Activated CD8-positive, alpha-beta T cell treated with anti-CD3 and anti-CD28 coated beads, Interleukin-2, amount 10 ng/mL, durations not matched to agents 7 days and 5 days (primary cell): ENCODE measurements at places on chromosomes 3 and 15.

- no peaks in the 10 kb centered on the region for H3K36me3 ChIP-seq
- no peak overlapping the region for H3K27ac ChIP-seq
- DNase-seq = no peak
These were observed 130.6 kb upstream of the IGSF10 start for GRCh38 chr3:151591441-151591840.

DNA sequence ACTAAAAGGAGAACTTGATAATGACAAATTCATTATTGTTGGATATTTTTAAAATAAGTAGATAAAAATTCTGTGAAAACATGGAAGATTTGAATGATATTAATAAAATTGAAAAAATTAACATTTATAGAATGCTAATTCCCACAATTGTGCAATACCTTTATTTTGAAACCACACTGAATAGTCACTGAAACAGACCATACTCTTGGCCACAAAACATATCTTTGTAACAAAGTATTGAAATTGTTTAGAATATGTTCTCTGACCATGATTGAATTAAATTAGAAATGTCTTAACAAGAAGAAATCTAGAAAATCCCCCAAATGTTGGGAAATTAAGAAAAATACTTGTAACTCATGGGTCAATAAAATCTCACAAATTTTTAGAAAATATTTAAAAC, 49.2 kb downstream of the ARHGAP11B start:
- DNase-seq = no peak
- peaks cover 52% of the 10 kb centered on the region for H3K36me3 ChIP-seq
- H3K27ac ChIP-seq = no peak overlapping the region
- no peak overlapping the region for H3K4me3 ChIP-seq

DNA sequence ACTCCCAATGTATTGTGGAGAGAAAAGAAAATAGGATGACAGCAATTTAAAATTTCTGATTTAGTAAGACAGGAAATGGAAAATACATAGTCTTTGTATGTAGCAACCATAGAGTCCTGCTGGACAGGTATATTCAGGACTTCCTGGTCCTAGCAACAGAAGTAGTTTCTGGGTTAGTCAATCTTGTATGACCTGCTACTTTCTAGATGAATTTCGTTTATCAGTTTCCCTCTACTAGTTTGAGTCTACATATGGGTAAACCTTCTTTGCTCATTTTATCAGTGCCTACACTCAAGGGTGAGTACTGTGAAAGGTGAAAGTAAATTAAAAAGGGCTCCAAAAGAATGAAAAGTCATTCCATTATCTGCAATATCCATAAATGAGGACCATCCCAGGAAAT, 309.8 kb downstream of the UNC13C start:
- H3K27me3 ChIP-seq = no peaks in the 10 kb centered on the region
- H3K27ac ChIP-seq = no peak overlapping the region
- no peaks in the 10 kb centered on the region for H3K36me3 ChIP-seq
- H3K4me3 ChIP-seq = no peak overlapping the region

GRCh38 chr3:184907681-184908649, 96.0 kb downstream of the VPS8 start:
- no peaks in the 10 kb centered on the region for H3K4me1 ChIP-seq
- DNase-seq = no peak
- no peak overlapping the region for H3K27ac ChIP-seq
- no peak overlapping the region for H3K4me3 ChIP-seq
- H3K27me3 ChIP-seq = no peaks in the 10 kb centered on the region

- no peak for DNase-seq
- no peaks in the 10 kb centered on the region for H3K27me3 ChIP-seq
- H3K36me3 ChIP-seq = no peaks in the 10 kb centered on the region
- H3K4me1 ChIP-seq = no peaks in the 10 kb centered on the region
- H3K4me3 ChIP-seq = no peak overlapping the region
These were observed 23.4 kb upstream of the SLC41A3 start for GRCh38 chr3:126107203-126107939.

DNA sequence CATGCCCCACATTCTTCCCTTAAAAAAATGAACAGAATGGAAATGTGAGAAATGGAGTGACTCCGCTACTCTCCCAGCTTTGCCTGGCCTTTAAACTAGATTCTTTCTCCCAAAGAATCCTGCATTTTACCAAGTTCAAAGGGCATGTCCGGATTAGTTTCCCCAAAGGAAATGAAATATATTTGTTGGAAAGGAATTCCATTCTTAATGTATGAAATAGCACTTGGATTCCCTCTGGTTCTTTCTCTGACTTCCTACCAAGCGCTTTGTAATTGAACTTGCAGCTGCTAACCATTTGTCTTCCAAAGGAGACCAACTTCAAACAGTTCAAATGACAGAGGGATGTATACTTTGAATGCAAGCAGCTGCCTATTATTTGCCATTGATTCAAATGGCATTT, 18.9 kb downstream of the MAP2K1 start:
- H3K27me3 ChIP-seq = no peaks in the 10 kb centered on the region
- no peak overlapping the region for H3K4me3 ChIP-seq
- peaks cover 95% of the 10 kb centered on the region for H3K4me1 ChIP-seq
- H3K36me3 ChIP-seq = peaks cover 58% of the 10 kb centered on the region
- no peak for DNase-seq

- H3K36me3 ChIP-seq = peaks cover 30% of the 10 kb centered on the region
- no peak for DNase-seq
- peaks cover 74% of the 10 kb centered on the region for H3K4me1 ChIP-seq
- H3K27ac ChIP-seq = peak overlapping the region; percentile 68
- no peaks in the 10 kb centered on the region for H3K27me3 ChIP-seq
- H3K4me3 ChIP-seq = no peak overlapping the region
These were observed 6.0 kb downstream of the MAPKBP1 start for GRCh38 chr15:41780266-41780665.

DNA sequence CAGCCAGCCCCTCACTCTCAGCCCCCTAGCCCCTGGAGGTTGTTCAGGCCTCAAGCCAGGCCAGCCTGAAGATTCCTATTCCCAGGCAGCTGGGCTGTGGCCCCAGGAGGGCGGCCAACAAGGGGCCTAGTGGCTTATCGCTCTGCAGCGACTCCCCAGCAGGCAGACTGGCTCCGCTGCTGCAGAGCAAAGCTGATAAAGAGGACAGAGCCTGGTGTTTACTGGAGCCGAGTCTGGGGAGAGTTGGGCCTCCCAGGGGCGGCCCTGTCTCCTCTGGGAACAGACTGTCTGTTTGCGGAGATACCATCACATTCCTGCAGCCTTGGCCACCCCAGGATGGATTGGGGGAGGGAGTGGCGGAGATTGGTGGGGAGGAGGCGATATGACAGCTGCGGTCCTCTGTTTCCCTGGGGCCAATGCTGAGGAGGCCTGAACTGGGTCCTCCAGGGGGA, 22.4 kb upstream of the SMAD6 start:
- peaks cover 2% of the 10 kb centered on the region for H3K36me3 ChIP-seq
- no peak overlapping the region for H3K4me3 ChIP-seq
- H3K27ac ChIP-seq = no peak overlapping the region
- peaks cover 10% of the 10 kb centered on the region for H3K4me1 ChIP-seq

DNA sequence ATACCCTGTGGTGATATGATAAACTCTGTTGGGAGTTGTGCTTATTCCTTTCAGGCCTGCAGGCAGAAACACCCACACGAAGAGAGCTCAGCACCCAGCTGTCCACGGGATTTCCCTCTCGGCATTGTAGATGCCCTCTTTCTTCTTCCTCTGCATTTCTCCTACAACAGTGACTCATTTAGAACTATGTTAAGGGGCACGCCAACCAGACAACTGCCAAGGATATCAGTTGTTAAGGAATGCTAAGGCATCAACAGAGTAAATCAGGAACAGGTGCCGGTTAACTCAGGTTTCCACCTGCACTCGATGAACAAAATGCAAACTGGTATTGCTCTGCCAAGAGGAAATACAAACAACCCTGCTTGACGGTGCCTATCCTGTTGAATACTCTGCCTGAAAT, 270.0 kb upstream of the PEX5L start:
- H3K27ac ChIP-seq = no peak overlapping the region
- no peak for DNase-seq
- H3K4me1 ChIP-seq = no peaks in the 10 kb centered on the region
- H3K36me3 ChIP-seq = no peaks in the 10 kb centered on the region
- no peaks in the 10 kb centered on the region for H3K27me3 ChIP-seq
- H3K4me3 ChIP-seq = no peak overlapping the region

GRCh38 chr3:66443118-66443803, 57.6 kb downstream of the LRIG1 start:
- no peaks in the 10 kb centered on the region for H3K27me3 ChIP-seq
- H3K4me3 ChIP-seq = no peak overlapping the region
- H3K27ac ChIP-seq = no peak overlapping the region

DNA sequence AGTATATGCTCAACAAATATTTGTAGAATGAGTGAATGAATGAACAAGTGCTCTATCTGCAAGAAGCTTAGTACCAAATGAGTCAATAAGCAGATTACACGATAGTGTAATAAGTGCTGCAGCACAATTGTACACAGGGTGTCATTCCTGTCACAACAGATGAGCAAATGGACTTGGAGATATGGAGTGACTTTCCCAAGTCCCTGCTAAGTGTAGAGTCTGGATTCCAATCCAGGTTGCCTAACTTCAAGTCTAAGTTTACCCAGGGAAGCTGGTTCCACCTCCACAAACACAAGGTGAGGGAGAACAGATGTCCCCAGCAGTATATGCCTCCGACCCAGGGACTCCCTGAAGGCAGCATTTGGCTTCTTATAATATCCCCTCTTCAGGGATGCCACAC, 77.7 kb upstream of the RAD18 start:
- no peak overlapping the region for H3K4me3 ChIP-seq
- no peaks in the 10 kb centered on the region for H3K36me3 ChIP-seq
- no peaks in the 10 kb centered on the region for H3K4me1 ChIP-seq
- H3K27me3 ChIP-seq = peaks cover 2% of the 10 kb centered on the region
- H3K27ac ChIP-seq = no peak overlapping the region

DNA sequence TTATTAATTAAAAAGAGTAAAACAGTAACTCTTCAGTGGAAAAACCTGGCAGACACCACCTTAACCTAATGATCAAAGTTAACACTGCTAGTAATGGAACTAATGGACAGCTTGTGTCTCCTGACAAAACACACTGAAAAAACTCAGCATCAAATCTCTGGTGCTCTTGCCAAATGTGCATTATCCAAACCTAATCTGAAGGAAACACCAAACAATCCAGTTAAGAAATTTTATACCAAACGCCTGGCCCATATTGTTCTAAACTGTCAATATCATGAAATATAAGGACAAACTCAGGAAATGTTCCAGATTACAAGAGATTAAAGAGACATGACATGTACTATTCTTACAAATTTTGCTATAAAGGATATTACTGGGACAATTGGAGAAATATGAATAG, 10.4 kb downstream of the RSL24D1 start:
- no peak for DNase-seq
- H3K4me1 ChIP-seq = peaks cover 29% of the 10 kb centered on the region
- no peak overlapping the region for H3K4me3 ChIP-seq
- peaks cover 74% of the 10 kb centered on the region for H3K36me3 ChIP-seq

- H3K4me1 ChIP-seq = peaks cover 5% of the 10 kb centered on the region
- H3K27ac ChIP-seq = no peak overlapping the region
- H3K27me3 ChIP-seq = no peaks in the 10 kb centered on the region
These were observed 27.3 kb upstream of the NMB start for GRCh38 chr15:84685304-84685703.

DNA sequence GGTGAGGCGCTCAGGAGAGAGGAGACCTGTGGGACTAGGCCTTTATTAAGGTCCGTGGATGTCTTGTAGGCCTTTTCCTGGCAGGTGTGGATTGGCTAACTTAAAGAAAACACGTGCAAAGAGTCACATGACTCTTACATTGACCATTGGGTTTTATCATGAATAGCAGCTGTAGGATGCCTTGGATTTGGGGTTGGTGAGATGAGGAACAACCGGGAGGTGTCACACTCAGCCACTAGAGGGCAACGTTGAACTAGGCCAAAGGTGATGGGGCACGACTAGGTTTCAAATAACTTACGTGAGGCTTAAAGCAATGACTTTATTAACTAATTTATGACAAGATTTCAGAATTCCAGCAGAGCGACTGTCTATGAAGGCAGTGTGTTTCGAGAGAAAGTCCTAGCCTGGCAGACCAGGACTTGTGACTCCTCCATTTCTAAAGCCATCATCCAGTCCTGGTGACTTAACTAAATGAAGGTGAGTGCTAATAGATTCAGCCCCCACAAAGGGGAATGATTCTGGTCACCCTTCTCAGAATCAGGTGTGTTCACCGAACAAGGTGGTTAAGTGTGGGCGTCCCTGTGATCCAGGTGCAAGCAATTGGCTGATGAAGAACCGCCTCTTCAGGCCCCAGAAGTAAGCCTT, 345.6 kb downstream of the MCTP2 start:
- H3K36me3 ChIP-seq = no peaks in the 10 kb centered on the region
- no peak overlapping the region for H3K4me3 ChIP-seq
- DNase-seq = peak; percentile 66
- peaks cover 49% of the 10 kb centered on the region for H3K27me3 ChIP-seq
- H3K4me1 ChIP-seq = no peaks in the 10 kb centered on the region

DNA sequence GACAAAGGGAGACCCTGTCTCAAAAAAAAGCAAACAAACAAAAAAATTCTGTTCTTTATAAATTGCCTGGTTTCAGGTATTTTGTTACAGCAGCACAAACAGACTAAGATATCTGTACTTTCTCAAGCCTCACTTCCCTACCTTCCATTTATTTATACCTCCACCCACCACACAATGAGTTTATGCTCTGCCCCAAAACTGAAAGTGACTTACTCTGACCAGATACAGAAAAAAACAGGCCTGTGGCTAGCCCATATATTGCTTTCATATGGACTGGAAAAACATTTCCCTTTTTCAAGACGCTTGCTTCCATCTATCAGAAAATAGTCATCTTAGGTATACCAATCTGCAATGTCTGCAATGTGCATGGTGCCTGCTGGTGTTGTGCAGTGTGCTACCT, 8.7 kb upstream of the GPD1L start:
- peaks cover 10% of the 10 kb centered on the region for H3K36me3 ChIP-seq
- H3K27ac ChIP-seq = peak overlapping the region; percentile 32
- no peak for DNase-seq
- H3K27me3 ChIP-seq = peaks cover 22% of the 10 kb centered on the region
- peaks cover 16% of the 10 kb centered on the region for H3K4me1 ChIP-seq

DNA sequence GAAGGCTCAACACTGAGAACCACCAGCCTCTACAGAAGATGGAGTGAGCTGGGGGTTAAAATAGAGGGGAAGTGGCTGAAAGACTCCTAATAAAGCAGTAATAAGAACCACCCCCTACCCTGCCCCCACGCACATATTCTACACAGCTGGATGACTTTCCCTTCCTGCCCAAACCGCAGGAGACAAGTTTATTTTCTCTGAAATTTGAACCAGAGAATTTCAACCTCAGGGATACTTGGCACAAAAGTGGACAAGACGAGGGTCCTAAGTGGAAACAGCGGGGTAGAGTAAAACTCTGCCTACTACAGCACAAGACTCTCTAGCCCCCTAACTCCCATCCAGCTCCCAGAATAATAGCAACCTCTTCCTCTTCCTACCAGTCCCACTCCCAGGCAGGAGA, 28.4 kb downstream of the USF3 start:
- H3K27me3 ChIP-seq = no peaks in the 10 kb centered on the region
- H3K27ac ChIP-seq = peak overlapping the region; percentile 78
- no peak overlapping the region for H3K4me3 ChIP-seq

GRCh38 chr3:118991775-118992174, 42.9 kb downstream of the IGSF11 start:
- H3K36me3 ChIP-seq = no peaks in the 10 kb centered on the region
- no peak overlapping the region for H3K4me3 ChIP-seq
- peaks cover under 1% of the 10 kb centered on the region for H3K4me1 ChIP-seq
- H3K27me3 ChIP-seq = no peaks in the 10 kb centered on the region

- no peak overlapping the region for H3K27ac ChIP-seq
- peaks cover 21% of the 10 kb centered on the region for H3K27me3 ChIP-seq
- H3K4me1 ChIP-seq = no peaks in the 10 kb centered on the region
- H3K36me3 ChIP-seq = no peaks in the 10 kb centered on the region
- DNase-seq = peak; percentile 15
These were observed 285.9 kb downstream of the XXYLT1 start for GRCh38 chr3:194985031-194985578.
